ENCODE measurements at places on chromosomes 7 and 10. TPM values are rescaled to one million over a fixed set of nuclear protein-coding genes. Genes with fewer than 3 reads are reported as not detected.

The MUC12 gene
- total RNA-seq, result 0.93 TPM

The MRPS33 gene
- total RNA-seq, result 87.4 TPM

The HOXA7 gene
- total RNA-seq, result not detected

The HKDC1 gene
- 0.19 TPM for total RNA-seq

The AKR1C2 gene
- total RNA-seq, result not detected

The AS3MT gene
- total RNA-seq, result 1.6 TPM

The TMEM196 gene
- total RNA-seq, result not detected

The ZNF365 gene
- 0.15 TPM for total RNA-seq

The HOXA3 gene
- total RNA-seq, result not detected

The SORCS1 gene
- total RNA-seq, result not detected

The ABCC2 gene
- 3.2 TPM for total RNA-seq

The NPC1L1 gene
- 0.32 TPM for total RNA-seq

The ZNF804B gene
- not detected for total RNA-seq

The AVL9 gene
- total RNA-seq, result 48.1 TPM

The NOS3 gene
- total RNA-seq, result 8.0 TPM

The ADGRA1 gene
- total RNA-seq, result not detected

The FGL2 gene
- total RNA-seq, result 0.56 TPM

The CLIP2 gene
- total RNA-seq, result 1.6 TPM

The PNLIP gene
- total RNA-seq, result not detected

The DEPP1 gene
- total RNA-seq, result 2.0 TPM

The CYP2E1 gene
- 5.4 TPM for total RNA-seq

The DENND2A gene
- not detected for total RNA-seq

The FXYD4 gene
- not detected for total RNA-seq

The EIF3A gene
- total RNA-seq, result 93.8 TPM

The OPALIN gene
- total RNA-seq, result not detected

The MEST gene
- total RNA-seq, result 0.99 TPM

The NEBL gene
- not detected for total RNA-seq

The MAGI2 gene
- total RNA-seq, result 0.05 TPM

The KLF14 gene
- total RNA-seq, result not detected

The CYP2C9 gene
- total RNA-seq, result not detected

The ZNF107 gene
- 23.4 TPM for total RNA-seq

The CTAGE6 gene
- 10.0 TPM for total RNA-seq

The TRIM74 gene
- total RNA-seq, result 1.5 TPM

The WNT8B gene
- 0.11 TPM for total RNA-seq

The OR6V1 gene
- not detected for total RNA-seq

The NACAD gene
- 0.71 TPM for total RNA-seq

The GDF2 gene
- total RNA-seq, result not detected

The ARHGEF35 gene
- total RNA-seq, result 1.1 TPM

The VSTM4 gene
- total RNA-seq, result 0.13 TPM

The HNRNPA2B1 gene
- 491 TPM for total RNA-seq

The NFE2L3 gene
- total RNA-seq, result 27.6 TPM

The ICA1 gene
- 1.4 TPM for total RNA-seq

The PITRM1 gene
- total RNA-seq, result 169 TPM

The IL6 gene
- 2.1 TPM for total RNA-seq
